ENCODE measurements at places on chromosomes 1 and 21. TPM values are rescaled to one million over a fixed set of nuclear protein-coding genes. Genes with fewer than 3 reads are reported as not detected.

GRCh38 chr1:41345434-41346075, 15.7 kb upstream of the FOXO6 start:
- no peak for DNase-seq

DNA sequence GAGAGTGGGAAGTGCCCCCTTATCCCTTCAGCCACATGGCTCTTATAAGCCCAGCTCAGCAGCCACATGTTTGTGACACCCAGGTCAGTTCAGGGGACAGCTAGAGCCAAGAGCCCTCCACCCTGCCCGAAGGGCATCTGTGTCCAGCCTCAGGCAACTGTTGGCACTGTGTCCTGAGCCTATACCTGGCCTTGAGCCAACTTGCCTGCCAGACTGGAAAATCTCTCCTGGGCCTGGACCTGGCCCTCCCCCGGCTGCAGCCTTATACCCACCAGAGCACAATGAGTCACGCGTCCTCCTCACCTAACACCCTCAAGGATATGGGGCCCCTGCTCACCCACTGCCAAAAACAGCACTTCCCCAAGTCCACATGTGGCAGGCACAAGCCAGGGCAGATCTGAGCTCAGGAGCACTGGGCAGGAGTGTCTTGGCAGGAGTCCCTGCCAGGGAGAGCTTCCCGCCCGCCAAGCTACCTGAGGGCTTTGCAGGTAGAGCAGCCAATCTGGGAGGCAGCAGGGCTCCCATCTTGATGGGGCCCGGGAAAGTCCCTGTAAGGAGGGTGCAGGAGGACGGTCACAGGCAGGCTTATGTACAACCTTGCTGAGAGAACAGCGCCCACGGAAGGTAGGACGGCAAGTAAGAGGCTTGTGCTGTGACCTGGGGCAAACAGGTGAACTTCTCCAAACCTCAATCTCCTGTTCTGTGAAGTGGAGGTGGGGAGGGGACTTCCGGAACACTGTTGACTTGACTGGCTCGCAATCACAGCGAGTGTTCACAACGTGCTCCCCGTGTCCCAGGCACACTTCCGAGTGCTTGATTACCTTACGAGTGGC, 19.8 kb upstream of the HSPG2 start:
- DNase-seq: peak; percentile 95

RNU1-3 gene
- total RNA-seq: 4,441 TPM

GRCh38 chr1:101738475-101738874, 258.3 kb downstream of the OLFM3 start:
- no peak for DNase-seq

FCAMR gene
- total RNA-seq: not detected

DNA sequence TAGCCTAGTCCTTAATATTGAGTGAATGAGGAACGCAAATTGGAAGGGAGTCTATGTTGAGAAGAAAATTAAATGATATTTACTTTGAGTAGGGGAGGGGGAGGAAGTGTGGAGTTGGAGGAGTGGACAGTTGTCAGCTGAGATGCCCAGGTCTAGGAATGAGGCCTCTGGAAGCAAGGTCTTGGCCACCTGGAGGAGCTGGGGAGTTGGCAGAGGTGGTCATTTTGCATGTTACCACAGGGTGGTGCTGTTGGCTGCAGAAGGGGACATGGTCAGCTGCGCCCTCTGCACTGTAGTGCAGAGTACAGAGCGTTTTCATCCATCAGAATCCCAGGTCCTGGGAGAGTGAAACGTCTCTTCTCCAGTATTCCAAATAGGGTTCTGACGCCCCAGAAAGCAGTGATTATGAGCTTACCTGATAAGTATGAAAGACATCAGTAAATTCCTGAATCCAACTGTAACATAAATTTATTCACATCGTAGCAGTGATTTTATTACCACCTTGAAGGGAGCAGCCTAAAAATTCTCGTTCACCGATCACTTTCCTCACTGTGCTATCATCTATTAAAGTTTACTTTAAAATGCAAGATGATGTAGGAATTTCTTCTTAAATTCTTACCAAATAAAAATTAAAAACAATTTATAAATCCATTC, 13.8 kb downstream of the PARK7 start:
- DNase-seq: peak; percentile 57

HHAT gene
- 4.2 TPM for total RNA-seq

GRCh38 chr21:26394341-26394740, 178.7 kb downstream of the CYYR1 start:
- DNase-seq: no peak

- DNase-seq: peak; percentile 21
Observed at GRCh38 chr1:25796811-25797458, 3.1 kb upstream of the SELENON start.

DNA sequence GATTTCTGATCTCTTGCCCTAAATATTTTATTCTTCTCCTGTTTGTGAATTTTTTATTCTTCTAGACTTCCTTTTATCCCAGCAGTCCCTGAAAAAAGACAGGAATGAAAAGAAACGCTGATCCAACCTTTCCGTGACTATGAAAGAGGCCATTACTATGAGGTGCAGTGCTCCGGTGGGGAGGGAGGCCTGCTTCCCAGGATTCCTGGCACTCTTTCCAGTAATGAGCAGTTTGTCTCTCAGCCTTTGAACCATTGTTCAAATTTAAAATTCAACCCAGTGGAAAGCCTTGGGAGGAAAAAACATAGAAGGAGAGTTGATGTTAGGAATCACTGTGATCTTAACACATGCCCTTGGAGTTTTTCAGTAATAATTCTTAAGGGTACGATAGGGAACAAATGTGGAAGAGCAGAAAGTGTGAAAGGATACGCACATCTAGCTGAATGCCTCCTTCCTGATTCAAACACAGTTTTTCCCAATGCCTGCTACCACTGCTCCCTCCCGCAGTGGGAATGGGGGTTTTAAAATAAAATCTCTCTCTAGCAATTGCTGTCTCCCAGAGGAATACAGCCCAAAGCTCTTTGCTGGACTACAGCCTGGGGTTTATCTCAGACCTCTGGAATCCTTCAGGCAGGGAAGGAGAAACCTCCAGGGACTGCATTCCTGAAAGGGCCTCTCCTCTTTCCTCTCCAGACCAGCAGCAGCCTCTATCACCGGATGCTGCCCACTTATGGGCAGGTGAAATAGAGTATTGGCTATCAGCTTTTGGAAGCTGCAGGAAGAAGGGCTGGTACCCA, 6.1 kb downstream of the IER5 start:
- no peak for DNase-seq

GRCh38 chr21:28325618-28326017, 667.1 kb downstream of the LTN1 start:
- DNase-seq: peak; percentile 77

GRCh38 chr21:31915566-31915965, 42.7 kb downstream of the HUNK start:
- no peak for DNase-seq

LAPTM5 gene
- not detected for total RNA-seq

DNA sequence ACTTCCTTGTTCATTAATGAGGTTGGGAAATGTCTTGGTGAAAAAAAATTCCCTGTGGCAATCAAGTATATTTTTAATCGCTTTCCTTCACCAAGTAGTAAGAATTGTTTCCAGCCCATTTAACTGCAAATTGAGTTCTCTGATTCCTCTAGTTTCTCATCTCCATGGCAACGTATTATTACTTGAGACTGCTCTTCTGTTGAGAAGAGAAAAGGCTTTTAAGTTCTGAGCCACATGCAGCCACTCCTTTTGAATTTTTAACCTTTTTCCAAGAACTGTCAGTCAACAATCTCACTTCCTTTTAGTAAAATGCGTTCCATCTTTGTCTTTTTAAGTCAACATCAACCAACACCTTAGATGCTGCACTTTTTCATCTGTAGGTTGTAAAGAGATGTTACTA, 75.7 kb upstream of the KIAA1614 start:
- DNase-seq: no peak

DCST1 gene
- total RNA-seq: not detected

SMIM1 gene
- 4.6 TPM for total RNA-seq

ZNF691 gene
- total RNA-seq: 6.3 TPM

GRCh38 chr1:204418174-204419063, 6.8 kb upstream of the PPP1R15B start:
- DNase-seq: peak; percentile 35

DNA sequence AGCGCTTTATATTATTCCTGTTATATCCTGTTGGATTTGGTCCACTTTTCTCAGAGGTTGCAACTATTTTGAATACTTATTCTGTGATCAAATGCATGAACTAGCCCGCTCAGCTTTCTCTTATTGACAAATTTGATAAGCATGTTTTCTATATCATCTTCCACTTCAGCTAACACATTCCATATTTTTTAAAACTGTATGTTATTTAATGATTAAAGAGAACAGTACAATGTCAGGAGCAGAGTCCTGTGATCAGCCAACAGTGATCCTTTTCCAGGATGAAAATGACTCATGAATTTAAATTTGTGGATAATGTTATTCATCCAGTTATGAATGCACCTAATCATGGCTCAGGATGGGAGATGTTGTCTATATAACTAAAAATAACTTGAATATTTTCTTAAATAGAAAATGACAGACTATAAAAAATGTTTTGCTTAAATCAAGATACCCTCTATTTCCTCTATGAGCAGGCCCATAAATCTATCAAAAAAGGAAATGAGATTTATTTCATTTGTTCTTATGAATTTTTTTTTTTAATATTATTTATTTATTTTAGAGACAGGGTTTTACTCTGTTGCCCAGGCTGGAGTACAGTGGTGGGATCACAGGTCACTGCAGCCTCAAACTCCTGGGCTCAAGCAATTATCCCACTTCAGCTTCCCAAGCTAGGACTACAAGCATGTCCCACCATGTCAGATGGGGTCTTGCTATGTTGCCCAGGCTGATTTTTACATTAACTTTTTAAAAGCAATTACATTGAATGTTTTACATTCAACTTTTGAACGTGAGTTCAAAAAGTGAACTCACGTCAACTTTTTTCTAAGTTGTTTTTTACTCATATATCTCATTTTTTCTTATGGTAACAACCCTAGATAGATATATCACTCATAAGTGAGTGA, 12.5 kb downstream of the BPNT1 start:
- no peak for DNase-seq

COL8A2 gene
- total RNA-seq: 0.78 TPM

DNA sequence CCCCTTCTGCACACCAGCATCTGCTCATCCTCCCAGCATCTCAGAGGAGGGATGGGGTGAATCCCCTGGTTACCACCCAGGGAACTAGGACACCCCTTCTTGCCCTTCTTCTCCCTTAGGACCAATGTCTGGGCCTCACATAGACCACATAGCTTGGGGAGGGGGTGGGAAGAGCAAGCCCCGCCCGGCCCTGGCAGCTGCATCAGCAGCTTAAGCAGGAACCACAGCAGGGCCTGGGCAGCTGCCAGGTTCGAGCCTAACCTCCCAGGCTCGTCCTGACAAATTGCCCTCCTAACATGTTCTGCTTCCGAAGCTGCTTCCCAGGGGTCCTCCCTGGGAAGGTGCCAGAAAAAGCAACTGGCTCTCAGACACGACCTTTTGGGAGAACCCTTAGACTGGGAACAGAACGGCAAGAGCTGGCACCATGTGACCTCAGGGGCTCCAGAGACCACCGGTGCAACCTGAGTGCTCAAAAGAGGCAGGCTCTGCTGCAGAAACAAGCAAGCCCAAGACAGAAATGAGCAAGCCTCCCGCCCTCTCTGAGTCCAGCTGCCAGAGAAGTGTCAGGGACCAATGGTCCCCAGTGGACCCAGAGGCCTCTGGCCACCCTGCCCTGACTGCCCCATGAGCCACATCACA, 18.4 kb upstream of the CLSTN1 start:
- DNase-seq: no peak
